AG09309 (cell line): ENCODE measurements at places on chromosomes 6 and 20.
A peak's percentile ranks its signal among the peaks of the same experiment; 100 is the strongest.

DNA sequence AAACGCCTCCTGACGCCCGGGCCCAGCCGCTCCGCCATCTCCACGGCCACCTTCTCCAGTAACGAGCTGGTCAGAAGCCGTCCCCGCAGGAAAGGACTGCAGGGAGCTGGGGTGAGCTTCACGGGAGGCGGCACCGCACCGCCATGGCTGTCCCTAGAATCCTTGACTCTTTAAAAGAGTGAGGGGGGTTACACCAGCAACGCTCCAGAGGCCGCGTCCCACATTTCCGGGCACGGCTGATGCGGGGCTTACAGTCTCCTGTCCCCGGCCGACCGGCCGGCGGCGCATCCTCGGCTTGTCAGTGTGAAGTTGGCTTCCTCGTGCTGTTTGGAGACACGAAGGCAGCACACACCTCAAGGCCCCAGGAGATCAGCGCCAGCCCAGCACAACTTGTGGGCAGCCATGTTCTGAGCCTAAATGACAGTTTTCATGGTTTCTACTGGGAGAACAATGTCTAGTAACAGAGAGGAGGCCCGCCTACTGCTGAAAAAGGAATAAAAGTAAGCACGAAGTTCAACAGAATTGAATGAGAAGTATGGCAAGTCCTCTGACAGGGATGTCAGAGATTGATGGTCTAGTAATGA, 30.4 kb downstream of the SLC2A4RG start:
- DNase-seq, result no peak

DNA sequence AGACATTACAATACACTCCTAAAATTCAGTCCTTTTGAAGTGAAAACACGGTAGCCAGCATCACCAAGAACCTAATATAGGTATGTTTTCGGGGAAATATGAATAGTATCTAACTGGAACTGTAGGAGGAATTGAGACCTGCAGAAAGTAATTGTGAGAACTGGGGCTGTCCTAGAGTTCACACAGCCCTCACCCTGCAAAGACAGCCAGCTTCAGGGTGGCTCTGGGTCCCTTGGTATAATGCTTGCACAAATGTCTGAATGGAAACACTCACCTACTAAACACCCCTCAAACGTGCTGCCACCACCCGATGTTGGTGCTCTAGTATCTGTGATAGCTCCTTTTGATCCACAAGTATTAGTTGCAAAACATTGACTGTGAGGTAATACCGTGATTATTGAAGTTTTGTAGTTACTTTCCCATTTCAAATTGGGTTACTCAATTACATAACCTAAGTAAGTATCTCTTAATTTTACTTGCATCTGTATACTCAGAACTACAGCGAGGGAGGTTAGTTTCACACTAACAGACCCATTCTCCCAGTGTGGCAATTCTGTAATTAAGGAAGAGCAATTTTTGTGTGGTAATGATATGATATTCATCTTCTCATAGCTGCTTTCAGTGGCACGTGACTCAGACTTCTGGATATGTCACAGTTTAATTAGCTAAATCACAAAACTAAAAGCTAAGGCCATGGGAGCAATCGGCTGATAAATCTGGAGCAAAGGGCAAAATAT, 129.5 kb downstream of the INSM1 start:
- DNase-seq, result no peak

GRCh38 chr6:129455126-129455769, 254.7 kb downstream of the ARHGAP18 start:
- DNase-seq, result no peak

GRCh38 chr6:5905431-5906339, 101.0 kb downstream of the NRN1 start:
- DNase-seq, result peak; percentile 86

DNA sequence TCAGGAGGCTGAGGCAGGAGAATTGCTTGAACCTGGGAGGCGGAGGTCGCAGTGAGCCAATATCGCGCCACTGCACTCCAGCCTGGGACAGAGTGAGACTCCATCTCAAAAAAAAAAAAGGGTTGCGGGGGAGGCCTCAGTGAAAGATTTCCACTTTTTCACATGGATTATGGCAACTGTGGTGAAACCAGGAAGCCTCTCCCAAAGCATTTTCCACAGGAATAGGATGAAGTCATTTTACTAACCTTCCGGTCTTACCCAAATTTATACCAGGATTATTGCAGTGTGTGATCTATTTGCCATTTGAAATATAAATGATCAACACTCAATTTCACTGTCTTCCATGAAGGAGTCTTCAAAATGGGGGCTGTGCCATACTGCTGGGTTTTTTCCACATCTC, 93.6 kb upstream of the FAM8A1 start:
- DNase-seq, result no peak
